Stimulated activated CD4-positive, alpha-beta T cell treated with anti-CD3 and anti-CD28 coated beads, Interleukin-12 subunit alpha, Interleukin-12 subunit beta, amount 100 ng/mL, for 48 hours (primary cell): ENCODE measurements at places on chromosomes 5 and 9.

DNA sequence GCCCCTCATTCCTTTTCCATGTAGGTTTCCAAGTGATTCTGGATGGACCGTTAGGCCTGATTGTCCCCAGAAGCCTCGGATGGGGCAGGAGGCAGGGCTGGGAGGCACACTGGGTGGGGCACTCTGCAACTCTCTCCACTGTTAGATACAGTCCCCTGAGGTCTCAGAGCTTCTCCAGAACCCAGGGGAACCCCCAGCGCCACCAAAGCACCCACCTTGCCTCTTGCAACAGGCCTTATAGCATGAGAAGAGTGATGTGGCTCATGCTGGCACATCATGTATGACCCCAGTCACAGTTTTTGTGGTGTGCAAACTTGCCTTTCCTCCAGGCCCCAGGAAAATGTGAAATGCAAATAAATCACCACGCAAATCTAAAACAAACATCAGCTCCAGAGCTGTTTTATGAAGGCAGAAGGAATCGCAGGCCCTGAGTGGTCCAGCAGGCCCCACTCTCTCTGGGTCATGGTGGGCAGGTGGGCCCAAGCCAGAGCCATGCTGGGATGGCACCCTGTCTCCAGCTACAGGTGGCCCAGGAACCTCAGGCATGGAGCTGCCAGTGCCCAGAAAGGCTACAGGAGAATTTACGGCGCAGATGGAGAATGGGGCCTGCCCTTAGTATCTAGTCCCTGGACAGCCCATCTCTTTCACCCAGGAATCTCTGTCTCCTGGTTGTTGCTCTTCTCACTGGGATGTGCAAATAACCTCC, 36.3 kb upstream of the CDKN2AIPNL start:
- DNase-seq, result no peak

- DNase-seq, result no peak
These were observed 2.5 kb downstream of the SEMA5A start for GRCh38 chr5:9543311-9543920.

DNA sequence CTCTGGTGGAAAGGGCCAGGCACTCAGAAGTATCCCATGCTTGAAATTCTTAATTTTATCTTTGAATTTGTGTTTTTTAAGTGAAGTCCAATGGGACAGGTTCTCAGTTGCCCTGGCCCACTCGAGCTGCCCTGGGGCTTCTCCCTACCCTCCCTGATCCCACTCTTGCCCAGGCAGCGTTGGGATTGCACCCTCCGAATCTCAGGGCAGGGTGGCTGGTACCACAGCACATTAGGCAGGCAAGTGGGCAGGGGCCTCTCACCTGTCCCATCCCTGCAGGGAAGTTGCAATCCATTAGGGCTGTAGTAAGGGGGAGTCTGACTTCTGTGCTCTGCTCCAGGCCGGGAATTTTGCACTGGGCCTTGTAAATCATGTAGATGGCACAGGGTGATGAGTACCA, 2.7 kb downstream of the RUFY1 start:
- no peak for DNase-seq

GRCh38 chr5:138033386-138033808, 518 bp upstream of the FAM13B start:
- DNase-seq, result no peak

DNA sequence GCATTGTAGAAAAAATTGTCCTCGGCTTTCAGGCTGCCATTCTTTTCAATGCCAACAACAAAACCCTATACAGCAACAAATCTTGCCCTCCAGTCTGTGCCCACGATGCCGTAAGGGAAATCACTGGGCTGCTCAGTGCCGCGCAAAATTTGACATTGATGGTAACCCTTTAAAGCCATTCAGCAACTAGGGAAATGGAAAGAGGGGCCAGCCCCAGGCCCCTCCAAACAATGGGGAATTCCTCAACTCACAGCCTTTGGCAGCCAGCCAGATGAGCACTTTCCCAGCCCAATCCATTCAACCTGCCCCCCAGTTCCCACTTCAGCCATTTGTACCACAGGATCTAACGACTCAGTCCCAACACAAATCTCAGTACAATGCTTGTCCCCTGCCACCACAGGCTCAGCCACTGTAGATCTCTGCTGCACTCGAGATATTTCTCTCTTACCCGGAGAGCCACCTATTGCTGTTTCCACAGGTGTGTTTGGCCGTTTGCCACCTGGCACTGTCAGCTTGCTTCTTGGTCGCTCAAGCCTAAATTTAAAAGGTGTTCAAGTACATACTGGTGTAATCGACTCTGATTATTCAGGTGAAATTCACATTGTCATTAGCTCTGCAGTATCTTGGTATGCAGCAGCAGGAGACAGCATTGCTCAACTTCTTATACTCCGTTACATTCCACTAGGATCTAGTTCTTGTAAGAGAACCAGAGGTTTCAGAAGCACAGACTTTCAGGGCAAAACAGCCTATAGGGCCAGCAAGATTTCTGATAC, 103.3 kb downstream of the SYK start:
- no peak for DNase-seq

DNA sequence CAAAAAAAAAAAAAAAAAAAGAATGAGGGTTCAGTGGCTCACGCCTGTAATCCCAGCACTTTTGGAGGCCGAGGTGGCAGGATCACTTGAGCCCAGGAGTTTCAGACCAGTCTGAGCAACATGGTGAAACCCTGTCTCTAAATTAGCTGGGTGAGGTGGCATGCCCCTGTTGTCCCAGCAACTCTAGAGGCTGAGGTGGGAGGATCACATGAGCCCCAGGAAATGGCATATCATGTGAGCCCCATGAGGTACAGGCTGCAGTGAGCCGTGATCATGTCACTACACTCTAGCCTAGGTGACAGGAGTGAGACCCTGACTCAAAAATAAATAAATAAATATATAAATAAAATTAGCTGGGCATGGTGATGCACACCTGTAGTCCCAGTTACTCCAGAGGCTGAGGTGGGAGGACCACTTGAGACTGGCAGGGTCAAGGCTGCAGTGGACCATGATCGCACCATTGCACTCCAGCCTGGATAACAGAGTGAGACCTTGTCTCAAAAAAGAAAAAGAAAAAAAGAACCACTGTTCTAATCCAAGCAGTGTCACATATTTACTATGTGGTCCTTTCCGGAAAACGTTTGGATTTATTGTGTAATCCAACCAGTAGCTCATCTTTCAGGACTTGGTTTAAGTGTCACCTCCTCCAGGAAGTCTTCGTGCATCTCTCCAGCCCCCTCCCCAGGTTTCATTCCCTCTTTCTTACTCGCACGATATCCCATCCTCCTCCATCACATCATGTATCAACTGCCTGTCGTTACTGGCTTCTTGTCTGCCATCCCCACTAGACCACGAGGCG, 12.3 kb upstream of the SPOUT1 start:
- DNase-seq, result no peak

- DNase-seq, result no peak
These were observed 17.0 kb downstream of the CAMK2A start for GRCh38 chr5:150272531-150272930.

DNA sequence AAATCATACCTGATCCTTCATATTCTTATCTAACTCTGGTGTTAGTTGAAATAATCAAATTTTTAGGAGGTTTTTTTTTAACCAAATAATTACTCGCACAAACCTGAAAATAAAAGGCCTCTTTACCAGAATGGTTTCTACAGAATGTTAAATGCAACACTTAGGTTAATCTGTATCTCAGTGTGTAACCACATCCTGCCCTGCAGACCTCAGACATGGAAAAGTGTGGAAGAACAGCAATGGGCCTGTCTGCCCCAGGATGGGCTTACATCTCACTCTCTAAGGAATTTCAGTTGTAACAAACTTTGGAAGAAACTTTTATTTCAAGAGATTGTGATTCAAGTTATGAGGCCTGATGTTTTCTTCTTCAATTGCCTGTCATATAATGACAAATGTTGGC, 32.5 kb upstream of the MIER3 start:
- no peak for DNase-seq

DNA sequence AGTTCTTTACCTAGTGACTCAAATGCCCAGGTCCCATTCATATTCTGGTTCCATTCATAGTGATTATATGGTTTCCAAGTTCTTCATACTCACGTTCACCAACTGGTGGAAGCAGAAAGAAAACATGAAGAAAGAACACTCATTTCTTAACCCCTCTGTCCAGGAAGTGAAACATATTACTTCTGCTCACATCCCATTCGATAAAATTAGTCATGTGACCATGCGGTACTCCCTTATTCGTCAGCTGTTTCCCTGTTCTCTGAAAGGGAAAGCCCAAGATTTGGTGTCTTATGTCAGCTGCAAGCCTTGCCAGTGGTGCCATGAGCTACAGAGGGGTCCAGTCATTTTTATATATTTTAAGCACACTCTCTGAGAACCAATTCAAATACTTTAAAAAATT, 387.0 kb upstream of the DMAC1 start:
- DNase-seq, result no peak

DNA sequence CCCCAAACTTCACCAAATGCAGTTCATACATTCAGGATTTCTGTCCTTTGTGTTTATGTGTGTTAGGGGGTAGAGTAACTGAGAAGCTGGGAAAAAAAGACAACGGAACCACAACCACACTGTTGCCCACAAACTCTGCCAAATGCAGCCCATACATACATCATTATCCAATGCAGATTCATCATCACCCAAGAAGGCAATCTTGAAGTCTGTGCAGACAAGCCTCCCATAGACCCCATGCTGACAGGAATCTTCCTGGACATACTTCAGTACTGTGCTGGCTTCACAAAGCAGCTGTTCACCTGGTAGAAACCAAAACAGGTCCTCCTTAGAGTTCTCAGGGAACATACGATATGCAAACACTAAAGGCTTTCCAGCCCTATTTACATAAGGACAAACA, 38.9 kb downstream of the MTMR12 start:
- no peak for DNase-seq

GRCh38 chr5:157520911-157521703, 54.5 kb downstream of the ADAM19 start:
- DNase-seq, result no peak

DNA sequence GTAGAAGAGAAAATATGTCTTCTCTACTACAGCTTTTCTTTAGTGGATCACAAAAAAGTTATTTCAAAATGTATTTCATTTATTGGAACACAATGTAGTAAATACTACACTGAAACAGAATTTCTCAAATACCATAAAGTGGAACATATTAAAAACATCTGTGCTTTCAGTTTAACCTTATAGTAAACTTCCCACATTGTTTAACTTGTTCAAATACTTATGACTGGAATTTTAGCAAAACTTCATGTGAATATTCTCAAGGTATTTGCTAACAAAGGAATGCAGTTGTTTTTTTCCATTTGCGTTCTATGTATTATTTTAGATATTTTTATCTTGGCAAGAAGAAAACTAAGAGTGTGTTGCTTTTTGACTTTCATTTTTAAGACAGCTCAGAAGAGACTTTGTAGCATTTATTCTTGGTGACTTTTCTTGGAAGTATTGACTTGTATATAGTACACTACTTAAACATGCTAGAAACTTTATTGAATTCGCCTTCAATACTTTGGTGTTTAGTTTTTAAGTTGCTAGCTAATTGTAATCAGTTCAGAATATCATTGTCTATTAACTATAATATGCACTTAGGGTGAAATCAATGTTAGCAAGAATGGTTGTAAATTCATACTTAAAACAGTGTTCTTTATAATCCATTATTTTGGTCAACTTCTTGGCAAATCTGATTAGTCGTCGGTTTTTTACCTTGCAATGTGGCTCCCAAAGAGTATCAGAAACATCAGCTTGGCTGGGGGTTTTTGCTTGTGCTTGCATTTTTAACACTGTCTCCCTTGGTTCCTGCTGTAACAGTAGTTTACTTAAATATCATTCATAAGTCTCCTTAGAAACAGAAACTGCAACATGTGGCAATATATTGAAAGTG, 5.0 kb upstream of the RHOBTB3 start:
- DNase-seq, result no peak

GRCh38 chr9:36328798-36329411, 70.7 kb upstream of the GNE start:
- peak; percentile 67 for DNase-seq

- DNase-seq, result no peak
These were observed 3.5 kb upstream of the ZNF366 start for GRCh38 chr5:72510610-72511181.

GRCh38 chr5:36156121-36156601, 4.2 kb downstream of the SKP2 start:
- no peak for DNase-seq

- no peak for DNase-seq
These were observed 26.7 kb downstream of the EBF1 start for GRCh38 chr5:159073026-159073425.

GRCh38 chr5:68222310-68222709, 6.8 kb downstream of the PIK3R1 start:
- DNase-seq, result no peak

GRCh38 chr5:21067724-21068123, 1079.7 kb upstream of the CDH18 start:
- DNase-seq, result no peak

DNA sequence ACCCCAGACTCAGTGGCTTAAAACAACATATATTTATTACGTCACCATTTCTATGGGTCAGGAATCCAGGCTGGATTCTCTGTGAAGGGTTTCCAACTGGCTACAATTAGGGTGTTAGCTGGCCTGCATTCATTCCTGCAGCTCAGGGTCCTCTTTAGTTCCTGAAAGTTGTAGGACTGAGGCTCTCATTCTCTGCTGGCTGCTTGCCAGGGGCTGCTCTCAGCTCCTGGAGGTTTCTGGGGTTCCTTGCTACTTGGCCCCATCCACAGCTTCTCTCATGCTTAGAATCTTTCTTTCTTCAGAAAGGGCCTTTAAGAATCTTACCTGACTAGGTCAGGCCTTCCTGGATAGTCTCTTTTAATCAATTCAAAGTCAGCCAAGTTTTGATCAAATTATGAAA, 424.6 kb downstream of the GADD45G start:
- no peak for DNase-seq

DNA sequence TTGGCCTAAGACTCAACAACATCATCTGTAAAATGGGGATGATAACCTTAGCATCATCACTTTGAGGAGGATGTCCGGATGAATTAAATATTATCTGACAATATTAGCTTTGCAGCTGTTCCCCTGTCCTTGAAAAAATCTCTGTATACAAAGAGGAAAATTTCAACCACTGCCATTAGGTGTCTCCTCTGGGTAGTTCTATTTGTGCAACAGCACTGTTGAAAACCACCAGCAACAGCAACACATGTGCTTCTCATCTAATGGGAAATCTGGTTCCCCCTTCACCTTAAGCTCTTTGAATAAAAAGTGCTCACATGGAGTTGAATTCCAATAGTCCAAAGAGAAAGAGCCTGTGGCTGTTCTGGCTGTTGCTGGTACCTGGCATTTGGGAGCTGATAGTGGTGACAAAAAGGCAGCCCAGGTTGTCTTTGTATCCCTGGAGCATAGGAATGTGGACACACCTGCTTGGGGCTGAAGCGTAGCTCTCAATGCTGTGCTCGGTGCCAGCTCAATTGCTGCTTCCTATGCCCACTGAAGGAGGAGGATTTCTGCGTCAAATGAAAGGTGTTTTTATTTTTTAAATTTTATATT, 322.1 kb upstream of the MSX2 start:
- DNase-seq, result no peak

- no peak for DNase-seq
These were observed 1032.6 kb downstream of the CDH12 start for GRCh38 chr5:21820527-21820926.

GRCh38 chr5:39257554-39257953, 38.2 kb upstream of the FYB1 start:
- DNase-seq, result no peak
